ENCODE measurements at places on chromosomes 11 and 22.

DNA sequence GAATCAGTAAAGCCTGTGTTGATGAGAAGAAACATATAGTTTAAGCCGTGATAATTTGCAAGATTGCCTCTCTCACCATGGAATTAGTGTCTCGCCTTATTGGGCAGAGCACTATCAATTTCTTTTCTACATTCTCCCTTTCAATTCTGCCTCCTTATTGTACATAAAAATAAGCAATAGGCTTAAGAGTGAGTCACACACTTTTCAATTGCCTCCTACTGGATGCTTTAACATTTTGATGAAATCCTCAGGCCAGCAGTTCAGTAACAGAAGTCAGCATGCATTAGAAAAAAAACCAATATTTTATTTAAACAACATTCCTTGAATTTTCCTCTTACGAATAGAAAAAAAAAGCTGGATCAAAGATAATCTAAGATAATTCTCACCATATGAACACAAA, 33.8 kb upstream of the VWA5A start:
- no peak for DNase-seq

GRCh38 chr22:49972163-49973017, 11.8 kb downstream of the PIM3 start:
- no peak for DNase-seq

DNA sequence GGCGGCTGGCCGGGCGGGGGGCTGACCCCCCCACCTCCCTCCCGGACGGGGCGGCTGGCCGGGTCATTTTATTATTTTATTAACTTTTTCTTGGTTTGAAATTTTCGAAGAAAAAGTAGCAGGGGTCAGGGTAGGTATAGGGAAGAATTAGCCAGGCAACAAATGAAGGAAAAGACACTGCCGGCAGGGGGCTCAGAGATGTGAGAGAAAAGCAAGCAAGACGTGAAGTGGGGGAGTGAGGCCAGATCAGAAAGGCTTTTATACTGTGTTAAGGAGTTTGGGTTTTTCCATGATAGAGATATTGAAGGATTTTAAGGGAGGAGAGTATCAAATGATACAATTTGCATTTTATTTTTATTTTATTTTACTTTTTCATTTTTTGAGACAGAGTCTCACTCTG, 19.0 kb downstream of the RNF214 start:
- DNase-seq = no peak

DNA sequence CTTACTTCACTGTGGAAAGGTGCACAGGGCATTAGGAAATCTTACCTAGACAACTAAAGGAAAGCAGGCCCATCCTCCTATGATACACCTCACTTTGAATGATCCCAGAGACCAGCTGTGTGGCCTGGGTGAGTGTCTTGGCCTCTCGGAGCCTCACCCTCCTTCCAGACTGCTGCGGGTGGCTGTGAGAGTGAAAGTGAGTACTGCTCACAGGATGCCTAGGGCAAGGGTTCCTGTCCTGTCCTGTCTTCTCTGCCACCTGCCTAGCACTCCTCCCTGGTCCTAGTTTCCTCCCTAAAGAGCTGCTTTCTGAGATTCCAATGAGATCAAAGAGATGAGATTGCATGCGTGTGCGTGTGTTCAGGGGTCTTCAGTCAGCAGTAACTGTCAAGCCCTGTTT, 19.5 kb upstream of the ADORA2A start:
- DNase-seq = no peak

- DNase-seq = no peak
Observed at GRCh38 chr11:95829580-95830259, 39.4 kb downstream of the CEP57 start.

GRCh38 chr22:23539135-23539838, 40.8 kb downstream of the IGLL1 start:
- peak; percentile 82 for DNase-seq

GRCh38 chr11:73800276-73800806, 12.7 kb downstream of the MRPL48 start:
- no peak for DNase-seq

DNA sequence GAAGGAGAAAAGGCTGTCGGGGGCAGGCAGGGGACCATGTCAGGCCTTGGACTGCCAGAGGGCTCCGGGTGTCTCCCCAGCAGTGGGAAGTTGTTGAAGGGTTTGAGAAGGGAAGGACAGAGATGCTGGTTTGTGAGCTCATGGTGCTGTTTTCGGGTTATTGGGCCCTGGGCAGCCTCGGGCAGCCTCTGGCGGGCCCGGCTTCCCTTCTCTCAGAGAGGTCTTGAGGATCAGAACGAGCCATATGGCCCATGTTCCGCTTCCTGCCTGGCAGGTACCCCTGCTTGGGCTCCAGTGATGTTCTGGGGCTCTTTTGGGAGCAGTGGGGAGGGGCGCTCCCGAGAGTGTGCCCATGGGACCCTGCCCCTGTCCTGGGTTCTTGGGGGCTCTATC, 9.8 kb downstream of the MYRF start:
- no peak for DNase-seq

GRCh38 chr11:1372660-1373059, 17.1 kb upstream of the BRSK2 start:
- DNase-seq = no peak

DNA sequence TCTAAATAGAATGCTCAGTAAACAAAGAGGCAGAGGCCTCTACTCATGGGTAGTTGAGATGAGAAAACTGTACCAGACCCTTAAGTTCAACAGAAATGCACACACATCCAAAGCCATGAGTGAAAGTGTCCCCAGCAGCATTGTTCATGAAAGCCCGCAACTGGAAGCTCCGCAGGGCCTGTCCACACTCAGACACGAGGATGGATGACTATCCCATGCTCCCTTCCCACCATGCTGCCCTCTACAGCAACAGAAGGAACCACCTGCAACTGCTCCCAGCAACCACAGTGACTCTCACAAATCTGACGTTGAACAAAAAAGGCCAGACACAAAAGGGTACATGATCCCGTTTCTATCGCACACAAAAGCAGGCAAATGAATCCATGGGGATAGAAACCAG, 76.9 kb upstream of the ANO1 start:
- no peak for DNase-seq

DNA sequence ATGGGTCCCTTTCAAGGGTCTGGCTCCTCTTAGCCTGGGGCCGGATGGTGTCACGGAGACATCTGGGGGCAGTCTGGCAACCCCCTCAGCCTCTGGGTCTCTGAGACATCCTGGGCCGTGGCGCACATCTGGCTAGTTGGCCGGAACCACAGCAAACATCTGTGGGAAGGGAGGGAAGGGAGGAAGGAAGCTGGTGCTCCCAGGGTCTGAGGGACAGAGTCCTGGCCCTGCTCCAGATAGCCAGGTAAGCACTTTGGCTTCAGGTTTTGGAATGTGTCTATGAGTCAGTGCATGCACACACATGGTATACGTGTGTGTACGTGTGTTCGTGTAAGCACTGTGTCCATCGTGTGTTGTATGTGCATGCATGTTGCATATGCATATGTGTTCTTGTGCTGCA, 225.1 kb downstream of the MN1 start:
- DNase-seq = no peak

DNA sequence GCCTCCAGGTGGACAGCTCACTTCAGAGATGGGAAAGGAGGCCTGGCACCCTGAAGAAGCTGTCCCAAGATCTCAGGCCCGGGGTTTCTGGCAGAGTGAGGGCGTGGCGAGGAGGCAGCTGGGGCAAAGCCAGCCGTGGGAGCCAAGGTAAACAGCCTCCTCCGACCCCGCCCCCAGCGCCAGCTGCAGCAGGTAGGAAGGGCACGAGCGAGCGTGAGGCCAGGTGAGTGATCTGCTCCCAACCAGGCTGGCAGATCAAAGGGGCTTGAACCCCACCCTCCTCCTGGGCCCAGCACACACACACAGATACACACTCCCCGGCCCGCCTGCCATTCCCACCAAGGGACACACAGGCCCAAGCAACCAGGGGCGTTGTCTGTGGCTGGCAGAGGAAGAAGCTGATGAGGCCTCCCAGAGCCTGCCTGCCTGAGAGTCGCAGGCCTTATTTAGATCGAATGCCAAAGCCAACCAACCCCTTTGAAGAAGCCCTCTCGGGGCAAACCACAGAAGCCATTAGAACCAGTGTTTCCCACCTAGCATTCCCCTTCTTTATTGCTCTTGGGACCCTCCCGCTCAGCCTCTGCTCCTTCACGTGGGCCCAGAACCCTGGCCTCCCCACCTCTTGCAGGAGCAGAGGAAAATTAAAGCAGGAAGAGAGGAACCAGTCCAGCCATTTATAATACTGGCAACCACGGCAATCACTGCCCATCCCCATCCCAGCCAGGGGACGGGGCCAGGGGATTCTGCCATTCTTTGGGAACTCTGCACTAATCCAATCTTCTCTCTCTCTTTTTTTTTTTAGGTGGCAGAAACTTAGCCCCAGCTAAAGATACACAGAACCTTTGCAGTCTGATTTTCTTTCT, 5.0 kb downstream of the PDGFB start:
- peak; percentile 51 for DNase-seq

GRCh38 chr22:41469218-41469851, 418 bp downstream of the ACO2 start:
- no peak for DNase-seq

- DNase-seq = no peak
Observed at GRCh38 chr11:13955971-13956421, 6.5 kb upstream of the SPON1 start.

DNA sequence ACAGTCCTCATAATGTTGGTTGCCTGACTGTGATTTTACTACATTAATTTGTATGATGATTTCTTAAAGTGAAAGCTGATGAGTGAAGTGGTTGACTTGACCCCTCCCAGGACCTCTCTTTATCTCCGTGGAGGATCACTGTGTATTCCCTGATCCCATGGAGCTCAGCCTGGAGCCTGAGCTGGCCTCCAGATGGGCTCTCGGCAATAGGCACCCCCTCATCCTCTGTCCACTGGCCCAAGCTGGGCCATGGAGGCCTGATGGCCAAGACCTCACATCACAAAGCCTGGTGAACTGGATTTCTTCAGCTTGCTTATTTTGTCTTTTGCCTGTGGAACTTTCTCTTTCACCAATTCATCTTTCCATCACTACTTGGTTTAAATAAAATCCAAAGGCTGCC, 75.2 kb downstream of the WNT11 start:
- no peak for DNase-seq

GRCh38 chr11:17917556-17917955, 95.3 kb downstream of the SERGEF start:
- no peak for DNase-seq

DNA sequence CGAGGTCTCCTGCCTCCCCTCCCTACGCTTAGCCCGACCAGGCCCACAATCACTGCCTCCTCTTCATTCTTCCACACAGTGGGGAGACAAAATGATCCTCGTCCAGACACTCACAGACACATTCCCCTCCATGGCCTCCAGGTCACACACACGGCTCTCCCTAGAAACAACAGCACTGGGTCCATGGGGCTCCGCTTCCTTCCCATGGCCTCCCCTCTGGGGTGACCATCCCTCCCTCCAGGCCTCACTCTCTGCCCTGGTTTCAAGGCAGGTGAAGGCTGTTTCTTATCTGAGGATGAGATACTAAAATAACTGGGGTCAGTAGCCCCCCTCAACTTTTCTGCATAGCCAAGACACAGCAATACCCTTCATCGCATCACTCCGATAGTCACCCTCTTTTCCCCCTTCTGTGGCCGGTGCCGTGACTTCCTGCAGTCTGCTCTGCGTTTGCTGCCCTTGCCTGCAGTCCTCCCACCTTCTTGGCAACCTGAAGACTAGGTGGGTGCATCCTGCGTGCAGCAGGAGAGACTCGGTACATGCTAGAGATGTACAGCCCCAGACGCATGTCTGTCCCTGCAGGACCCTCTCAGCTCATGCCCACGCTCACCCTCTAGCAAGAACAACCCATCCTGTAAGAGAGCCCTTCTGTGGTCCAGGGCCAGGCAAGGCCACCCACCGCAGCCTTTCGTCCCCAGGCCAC, 55.8 kb downstream of the CD6 start:
- DNase-seq = no peak

DNA sequence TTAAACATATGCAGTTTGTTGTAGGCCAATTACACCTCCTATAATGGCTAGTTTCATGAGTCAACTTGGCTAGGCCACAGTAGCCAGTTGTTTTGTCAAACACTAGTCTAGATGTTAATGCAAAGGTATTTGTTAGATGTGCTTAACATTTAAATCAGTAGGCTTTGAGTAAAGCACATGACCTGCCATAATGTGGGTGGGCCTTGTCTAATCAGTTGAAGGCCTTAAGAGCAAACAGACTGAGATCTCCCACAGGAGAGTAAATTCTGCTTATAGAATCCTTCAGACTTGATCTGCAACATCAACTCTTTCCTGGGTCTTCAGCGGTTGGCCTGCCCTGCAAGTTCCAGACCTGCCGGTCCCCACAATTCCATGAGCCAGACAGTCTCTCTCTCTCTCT, 1345.9 kb downstream of the BRD1 start:
- DNase-seq = no peak

- no peak for DNase-seq
Observed at GRCh38 chr11:87976009-87976408, 199.2 kb downstream of the RAB38 start.

- no peak for DNase-seq
Observed at GRCh38 chr22:40547729-40548143, 88.8 kb downstream of the MRTFA start.

DNA sequence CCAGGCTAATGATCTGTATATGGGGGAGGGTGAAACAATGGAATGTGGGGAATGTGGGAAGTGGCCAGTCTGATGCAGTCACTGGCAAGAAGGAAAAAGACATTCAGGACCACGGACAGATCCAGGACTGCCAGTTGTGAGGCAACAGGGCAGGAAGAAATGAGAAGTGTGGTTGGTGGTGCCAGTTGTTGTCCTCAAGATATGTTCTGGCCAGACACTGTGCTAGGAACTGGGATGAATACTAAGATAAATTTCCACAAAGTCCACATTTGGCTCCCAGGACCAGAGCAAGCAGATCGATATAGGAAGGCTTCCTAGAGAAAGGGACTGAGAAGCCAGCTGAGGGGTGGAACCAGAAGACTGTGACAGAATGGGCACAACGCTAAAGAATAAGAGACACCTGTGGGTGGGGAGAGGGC, 6.8 kb upstream of the TPBGL start:
- DNase-seq = no peak

- no peak for DNase-seq
Observed at GRCh38 chr11:61666684-61667297, 13.4 kb upstream of the DAGLA start.

GRCh38 chr11:8719721-8720120, 37.1 kb downstream of the RPL27A start:
- no peak for DNase-seq

DNA sequence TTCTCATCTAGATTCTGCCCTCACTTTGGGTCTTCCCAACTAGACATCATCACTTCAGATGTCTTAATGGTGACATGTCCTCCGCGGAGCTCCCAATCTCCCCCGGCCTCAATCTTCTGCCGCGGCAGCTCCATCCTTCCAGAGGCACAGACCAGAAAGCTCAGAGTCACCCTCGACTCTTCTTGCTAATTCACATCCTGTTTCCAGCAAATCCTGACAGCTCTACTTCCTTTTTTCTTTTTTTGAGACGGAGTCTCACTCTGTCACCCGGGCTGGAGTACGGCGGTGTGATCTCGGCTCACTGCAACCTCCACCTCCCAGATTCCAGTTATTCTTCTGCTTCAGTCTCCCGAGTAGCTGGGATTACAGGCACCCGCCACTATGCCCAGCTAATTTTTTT, 54.5 kb downstream of the CACNG2 start:
- DNase-seq = no peak

GRCh38 chr11:128884703-128885338, 6.3 kb upstream of the KCNJ5 start:
- peak; percentile 31 for DNase-seq
